T-helper 2 cell treated with Interferon-gamma antibody and Interleukin-4, amounts not matched to agents 5 μg/mL and 100 μg/mL, for 36 hours (primary cell): ENCODE measurements at places on chromosomes 3 and 15.

GRCh38 chr15:92787116-92787515 is 113.0 kb upstream of the CHD2 start:
- DNase-seq: no peak

- no peak for DNase-seq
Observed at GRCh38 chr3:64369390-64369789, 144.1 kb upstream of the PRICKLE2 start.

DNA sequence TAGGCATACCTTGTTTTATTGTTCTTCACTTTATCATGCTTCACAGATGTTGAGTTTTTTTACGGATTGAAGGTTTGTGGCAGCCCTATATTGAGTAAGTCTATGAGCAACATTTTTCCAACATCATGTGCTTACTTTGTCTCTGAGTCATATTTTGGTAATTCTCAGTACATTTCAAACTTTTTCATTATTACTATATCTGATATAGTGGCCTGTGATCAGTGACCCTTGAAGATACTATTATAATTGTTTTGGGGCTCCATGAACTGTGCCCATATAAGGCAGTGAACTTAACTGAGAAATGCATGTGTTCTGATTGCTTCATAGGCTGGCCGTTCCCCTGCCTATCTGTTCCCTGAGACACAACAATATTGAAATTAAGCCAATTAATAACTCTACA is 42.8 kb upstream of the NSMCE3 start:
- DNase-seq: no peak

GRCh38 chr15:72199721-72200212 is 2.2 kb upstream of the GRAMD2A start:
- peak; percentile 58 for DNase-seq

GRCh38 chr15:26842391-26842790 is 24.5 kb upstream of the GABRA5 start:
- no peak for DNase-seq

DNA sequence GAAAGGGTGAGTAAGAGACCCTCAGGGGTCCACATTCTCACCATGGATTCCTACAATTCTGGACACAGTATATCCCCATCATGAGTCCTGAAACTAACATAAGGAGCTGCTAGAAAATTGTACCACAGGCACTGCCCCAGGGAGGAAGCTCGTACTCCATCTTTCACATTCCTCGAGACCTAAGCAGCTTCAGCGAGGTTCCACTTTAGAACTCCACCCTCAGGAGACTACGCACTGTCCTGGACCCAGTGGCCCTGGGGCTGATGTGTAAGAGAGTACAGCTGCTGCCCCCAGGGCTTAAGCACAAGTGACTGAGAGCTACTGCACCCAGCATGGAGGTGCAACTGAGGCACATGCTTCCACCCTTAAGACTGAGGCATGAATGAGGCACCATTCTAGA is 352.5 kb downstream of the ZNF385D start:
- no peak for DNase-seq

DNA sequence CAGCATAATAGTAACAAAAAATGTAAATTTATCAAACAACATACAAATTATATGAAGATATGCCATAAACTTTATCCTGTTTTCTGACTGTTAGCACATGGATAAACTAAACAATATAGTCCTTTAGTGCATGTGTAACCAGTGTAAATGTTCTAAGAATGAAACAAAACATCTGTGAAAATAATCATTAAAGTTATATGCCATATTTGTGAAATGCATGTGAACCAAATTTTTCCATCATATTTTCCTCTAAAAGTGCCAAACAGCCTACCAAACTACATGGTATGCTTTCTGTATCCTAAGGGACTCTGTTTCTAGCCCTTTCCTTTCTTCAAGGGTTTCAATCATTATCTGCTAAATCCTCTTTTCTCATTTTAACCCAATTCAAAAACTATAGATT is 23.9 kb upstream of the RSL24D1 start:
- no peak for DNase-seq

GRCh38 chr3:60000311-60001105 is 950.7 kb upstream of the CFAP20DC start:
- no peak for DNase-seq

- peak; percentile 27 for DNase-seq
Observed at GRCh38 chr3:194573680-194574437, 59.4 kb downstream of the TMEM44 start.

GRCh38 chr15:63908991-63909390 is 75.2 kb upstream of the HERC1 start:
- no peak for DNase-seq
